OCI-LY7 (cell line): ENCODE measurements at places on chromosomes 16 and 17.
A peak's percentile ranks its signal among the peaks of the same experiment; 100 is the strongest.

DNA sequence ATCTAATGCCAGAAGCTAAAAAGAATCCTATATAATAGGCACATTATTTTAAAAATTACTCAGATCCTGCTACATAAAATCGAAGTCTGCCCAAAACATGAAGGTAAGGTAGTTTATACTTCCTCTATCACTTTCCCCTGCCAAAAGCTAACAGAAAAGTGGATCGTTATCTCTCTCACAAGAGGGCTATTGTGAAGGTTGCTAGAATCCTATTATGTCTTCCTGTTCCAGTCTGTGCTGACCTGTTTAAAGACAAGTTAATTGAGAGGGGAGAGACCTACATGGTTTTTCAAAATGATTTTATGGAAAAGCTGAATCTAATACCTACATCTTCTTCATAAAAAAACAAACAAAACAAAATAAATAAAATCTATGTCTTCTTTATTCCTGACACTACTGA is 1410.9 kb upstream of the CDH8 start:
- no peak for DNase-seq

DNA sequence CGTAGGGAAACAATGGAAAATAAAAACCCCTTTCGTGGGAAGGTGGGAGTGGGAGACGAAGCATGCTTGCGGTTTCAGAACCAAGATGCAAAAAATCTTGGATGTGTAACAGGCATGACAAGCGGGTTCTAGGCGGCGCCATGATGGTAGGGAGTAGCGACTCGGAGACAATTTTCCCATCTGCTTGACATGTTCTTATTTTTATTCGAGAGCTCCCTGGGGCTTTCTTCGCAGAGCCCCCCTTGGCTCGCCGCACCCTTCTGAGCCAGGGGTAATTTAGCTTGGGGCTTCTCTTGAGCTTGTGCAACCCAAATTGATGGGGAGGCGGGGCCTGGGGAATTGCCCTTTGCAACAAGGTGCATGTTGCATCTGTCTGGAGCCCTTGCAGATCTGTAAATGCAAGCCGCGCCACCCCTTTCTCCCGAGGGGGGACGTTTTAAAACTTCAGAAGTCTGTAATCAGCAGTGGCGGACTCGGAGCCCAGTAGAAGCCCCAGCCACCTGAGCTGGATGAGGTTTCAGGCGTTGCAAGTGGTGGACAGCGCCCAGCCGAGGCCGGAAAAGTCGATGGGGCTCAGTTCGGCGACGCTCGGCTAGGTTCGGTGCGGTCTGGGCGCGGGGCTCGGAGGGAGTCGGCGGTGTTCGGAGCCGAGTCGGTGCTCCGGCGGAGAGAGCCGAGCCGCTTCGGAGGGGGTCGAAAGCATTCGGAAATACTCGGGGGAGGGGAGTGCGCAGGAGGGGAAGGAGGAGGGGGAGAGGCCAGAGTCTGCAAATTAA is 2.9 kb downstream of the GNAO1 start:
- DNase-seq: peak; percentile 5

DNA sequence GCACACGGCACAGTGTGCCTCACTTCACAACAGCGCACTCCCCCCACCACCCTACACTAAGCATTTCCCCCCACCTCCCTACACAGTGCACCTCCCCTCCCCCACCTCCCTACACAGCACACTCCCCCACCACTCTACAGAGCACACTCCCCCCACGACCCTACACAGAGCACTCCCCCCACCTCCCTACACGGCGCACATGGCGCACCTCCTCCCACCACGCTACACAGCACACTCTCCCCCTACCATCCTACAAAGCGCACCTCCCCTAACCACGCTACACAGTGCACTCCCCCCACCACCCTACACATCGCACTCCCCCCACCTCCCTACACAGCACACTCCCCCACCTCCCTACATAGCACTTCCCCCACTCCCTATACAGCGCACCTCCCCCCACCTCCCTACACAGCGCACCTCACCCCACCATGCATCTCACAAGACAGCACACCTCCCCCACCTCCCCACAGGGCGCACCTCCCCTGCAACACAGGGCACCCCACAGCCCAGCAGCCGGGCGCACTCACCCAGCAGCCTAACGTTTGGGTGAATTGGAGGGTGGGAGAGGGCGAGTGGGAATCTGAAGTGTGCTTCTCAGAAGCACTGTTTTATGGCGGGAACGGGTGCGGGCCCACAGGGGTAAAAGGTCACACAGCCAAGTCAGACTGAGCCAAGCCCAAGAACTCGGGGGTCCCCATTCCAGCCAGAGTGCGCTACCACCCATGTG is 10.3 kb downstream of the KNOP1 start:
- no peak for DNase-seq

GRCh38 chr16:67988675-67989074 is 8.4 kb upstream of the DPEP3 start:
- DNase-seq: no peak

GRCh38 chr16:24896439-24896838 is 50.7 kb downstream of the SLC5A11 start:
- peak; percentile 58 for DNase-seq

GRCh38 chr16:69873783-69874182 is 77.4 kb upstream of the CLEC18A start:
- DNase-seq: no peak

DNA sequence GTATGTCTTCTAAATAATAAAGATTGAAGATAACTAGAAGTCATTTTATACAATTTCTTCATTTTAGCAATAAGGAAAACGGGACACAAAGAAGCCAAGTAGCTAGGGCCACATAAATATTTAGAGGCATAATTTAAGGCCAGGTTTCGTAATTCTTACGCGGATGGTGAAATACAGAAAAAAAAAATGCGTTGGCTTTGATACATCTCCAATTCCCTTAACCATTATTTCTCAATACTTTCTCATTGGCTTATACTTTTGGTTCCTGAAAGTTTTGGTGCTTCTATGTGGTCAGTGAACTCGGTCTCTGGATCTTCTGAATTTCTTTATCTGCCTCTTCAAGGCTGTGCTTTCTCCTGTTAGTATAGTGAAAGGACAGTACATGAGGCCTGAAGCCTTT is 888.1 kb downstream of the KCNJ2 start:
- DNase-seq: no peak

DNA sequence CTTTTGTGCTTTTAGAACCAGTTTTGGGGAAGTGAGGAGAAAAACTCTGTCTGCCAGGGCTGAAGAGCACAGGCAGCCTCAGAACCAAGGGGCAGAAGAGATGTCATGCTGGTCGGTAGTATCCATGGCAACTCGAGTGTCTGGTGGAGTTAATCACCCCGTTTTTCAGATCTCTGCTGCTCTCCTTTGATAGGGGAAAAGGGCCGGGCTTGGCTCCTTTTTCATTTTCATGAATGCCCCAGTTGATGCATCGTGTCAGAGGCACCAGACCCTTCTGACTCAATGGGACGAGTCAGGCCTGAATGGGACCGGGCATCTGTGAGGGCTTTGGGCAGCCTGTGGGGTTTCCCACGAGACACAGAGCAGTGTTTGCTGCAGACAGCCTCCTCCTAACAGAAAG is 304.6 kb downstream of the ABCC12 start:
- DNase-seq: no peak

DNA sequence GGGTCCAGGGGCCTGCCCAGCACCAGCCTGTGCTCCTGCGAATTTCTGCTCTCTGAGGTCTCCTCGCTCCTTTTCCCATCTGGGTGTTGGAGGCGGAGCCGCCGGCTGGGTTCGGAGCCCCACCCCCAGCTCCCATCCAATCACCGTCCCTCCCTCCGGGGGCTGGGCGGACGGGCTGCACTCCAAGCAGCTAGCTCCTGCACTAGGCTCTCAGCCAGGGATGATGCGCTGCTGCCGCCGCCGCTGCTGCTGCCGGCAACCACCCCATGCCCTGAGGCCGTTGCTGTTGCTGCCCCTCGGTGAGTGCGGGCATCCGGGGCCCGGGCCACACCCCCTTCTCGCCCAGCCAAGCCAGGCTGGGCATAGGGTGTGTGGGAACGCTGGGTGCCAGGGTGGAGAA is at the start of gene NRN1L:
NRN1L (plus strand) TSS at position 202 of the 400 bp plus-strand sequence; CDS start at position 221, 19 bp downstream.
- no peak for DNase-seq

DNA sequence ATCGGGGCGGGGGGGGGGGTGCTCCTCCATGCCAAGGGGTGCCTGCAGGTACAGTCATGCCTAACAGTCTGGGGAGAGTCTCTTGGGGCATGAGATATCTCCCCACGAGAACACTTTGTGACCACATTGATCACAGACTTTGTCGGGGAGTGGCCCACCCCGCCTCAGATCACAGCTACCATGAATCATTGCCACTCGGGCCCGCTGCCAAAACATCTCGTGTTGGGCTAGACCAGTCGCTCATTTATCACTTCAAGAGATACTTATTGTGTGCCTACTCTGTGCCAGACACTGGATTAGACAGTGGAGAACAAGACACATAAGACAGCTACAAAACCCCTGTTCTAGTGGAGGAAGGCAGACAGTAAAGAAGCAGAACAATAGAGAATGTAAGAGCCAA is 72.6 kb downstream of the CLEC16A start:
- no peak for DNase-seq

GRCh38 chr17:62626719-62627218 is 701 bp upstream of the MRC2 start:
- no peak for DNase-seq

GRCh38 chr17:82551779-82552457 is 32.4 kb downstream of the FOXK2 start:
- peak; percentile 91 for DNase-seq

GRCh38 chr17:63809970-63810369 is 17.3 kb upstream of the PSMC5 start:
- no peak for DNase-seq

DNA sequence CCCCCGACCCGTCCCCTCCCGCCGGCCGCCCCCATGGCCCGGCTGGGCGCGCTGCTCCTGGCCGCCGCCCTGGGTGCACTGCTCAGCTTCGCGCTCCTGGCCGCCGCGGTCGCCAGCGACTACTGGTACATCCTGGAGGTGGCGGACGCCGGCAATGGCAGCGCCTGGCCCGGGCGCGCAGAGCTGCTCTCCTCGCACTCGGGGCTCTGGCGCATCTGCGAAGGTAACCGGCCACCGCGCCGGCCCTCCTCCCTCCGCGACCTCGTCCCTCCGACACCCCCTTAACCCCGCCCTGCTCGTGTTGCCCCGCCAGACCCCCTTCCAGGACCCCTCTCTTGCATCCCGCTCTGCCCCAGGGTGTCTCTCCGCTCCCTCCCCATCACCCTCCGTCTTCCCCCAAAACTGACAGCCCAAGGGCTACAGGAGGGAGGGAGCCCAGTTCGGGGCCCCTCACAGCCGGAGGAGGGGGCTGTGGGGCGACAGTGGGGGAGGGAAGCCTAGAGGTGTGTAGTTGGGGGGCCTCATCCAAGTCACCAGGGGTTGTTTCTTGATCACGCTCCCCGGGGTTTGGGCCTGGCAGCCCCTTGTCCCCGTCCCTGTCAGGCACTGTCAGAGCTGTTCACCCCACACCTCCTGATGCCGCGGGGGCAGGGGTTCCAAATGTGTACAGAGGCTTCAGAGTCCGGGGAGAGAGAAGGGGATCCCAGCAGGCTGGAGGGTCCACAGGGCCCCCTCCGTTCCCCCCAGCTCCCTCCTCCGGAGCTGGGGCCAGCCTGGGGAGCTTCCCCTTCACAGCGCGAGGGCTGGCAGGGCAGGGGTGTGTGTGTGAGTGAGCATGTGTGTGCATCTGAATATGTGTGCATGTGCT is 794 bp downstream of the TMEM235 start:
- no peak for DNase-seq

- peak; percentile 76 for DNase-seq
Observed at GRCh38 chr17:66717641-66718058, 117.3 kb upstream of the CACNG5 start.

DNA sequence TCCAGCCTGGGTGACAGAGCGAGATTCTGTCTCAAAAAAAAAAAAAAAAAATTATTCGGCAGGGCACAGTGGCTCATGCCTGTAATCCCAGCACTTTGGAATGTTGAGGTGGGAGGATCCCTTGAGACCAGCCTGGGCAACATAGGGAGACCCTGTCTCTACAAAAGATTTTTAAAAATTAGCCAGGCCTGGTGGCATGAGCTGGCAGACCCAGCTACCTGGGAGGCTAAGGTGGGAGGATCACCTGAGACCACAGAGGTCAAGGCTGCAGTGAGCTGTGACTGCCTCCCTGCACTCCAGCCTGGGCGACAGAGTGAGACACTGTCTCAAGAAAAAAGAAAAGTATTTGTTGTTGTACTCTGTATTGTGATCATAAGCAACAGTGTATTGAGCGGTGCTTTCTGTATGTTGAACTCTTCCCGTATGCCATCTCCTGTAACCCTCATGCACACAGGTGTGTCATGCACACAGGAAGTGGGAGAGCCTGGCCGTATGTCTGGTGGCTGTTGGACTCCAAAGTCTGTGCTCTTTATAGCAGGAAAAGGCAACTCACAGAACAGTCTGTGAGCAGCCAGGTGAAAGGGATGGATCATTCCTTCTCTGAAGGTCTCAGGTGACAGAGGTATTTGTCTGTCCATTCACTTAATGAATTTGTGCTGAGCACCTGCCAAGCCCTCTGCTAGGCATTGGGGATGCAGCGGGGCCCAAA is 17.1 kb downstream of the CDH1 start:
- DNase-seq: no peak

- DNase-seq: no peak
Observed at GRCh38 chr16:83040174-83040573, 413.4 kb downstream of the CDH13 start.

- no peak for DNase-seq
Observed at GRCh38 chr17:6126768-6127167, 56.6 kb downstream of the WSCD1 start.

GRCh38 chr17:74465378-74466110 is 890 bp upstream of the CD300A start:
- DNase-seq: no peak

DNA sequence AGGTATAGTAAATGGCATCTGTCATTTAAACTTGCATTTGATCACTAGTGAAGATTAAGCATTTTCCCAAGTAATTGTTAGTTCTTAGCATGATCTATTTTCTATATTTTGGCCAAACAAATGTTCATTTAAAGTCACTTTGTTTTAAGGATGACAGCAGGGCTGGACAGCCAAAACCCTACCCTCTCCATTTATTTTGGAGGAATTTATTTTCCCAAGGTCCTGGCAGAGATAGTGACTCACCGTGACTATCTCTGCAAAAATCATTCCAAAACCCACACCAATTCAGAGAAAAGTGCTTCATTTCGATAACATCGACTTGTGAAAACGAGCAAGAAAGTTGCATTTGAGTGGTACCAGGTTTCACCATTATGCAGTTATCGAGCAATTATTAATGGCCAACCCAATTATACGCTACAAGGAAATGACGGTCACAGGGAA is 665 bp upstream of the AKAP1 start:
- DNase-seq: no peak

DNA sequence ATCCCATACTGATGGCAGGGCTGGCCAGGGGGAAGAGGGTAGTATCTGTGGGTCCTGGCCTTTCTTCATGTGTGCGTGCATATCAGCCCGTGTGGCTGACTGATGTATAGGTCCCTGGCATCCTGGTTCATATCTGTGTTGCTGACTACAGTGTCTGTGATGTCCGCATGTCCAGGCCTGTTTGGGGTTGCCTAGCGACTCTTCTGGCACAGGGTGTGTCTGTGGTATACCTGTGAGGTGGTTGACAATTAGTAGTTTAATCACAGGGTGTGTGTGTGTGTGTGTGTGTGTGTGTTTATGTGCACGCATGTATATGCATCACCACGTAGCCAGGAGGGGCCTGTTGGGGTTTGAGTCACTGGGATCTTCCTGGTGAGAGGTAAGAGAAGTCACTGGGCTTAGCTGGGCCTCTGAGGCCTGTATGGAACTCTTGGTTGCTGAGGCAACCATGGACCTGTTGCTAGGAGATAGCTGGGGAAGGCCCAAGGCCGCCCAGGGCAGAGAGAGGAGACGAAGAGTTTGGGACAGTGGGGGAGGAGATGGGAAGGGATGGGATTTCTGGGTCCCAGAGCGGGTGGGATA is 603 bp upstream of the TMEM95 start:
- no peak for DNase-seq
